Pericardium fibroblast (primary cell): ENCODE measurements at places on chromosomes 7 and 10. TPM values are rescaled to one million over a fixed set of nuclear protein-coding genes. Genes with fewer than 3 reads are reported as not detected.

Gene FGFR2
- total RNA-seq: 0.35 TPM in 1 of 2 replicates, not detected in the other

Gene CH25H
- total RNA-seq: 0.23 and 1.6 TPM in 2 replicates

Gene MMRN2
- 0.70 and 3.6 TPM in 2 replicates for total RNA-seq

Gene TFPI2
- total RNA-seq: 58.6 and 395 TPM in 2 replicates

Gene GLCCI1
- total RNA-seq: 1.4 and 2.2 TPM in 2 replicates

Gene HECTD2
- 5.4 and 7.1 TPM in 2 replicates for total RNA-seq

Gene TMEM139
- not detected in 2 replicates for total RNA-seq

Gene CADPS2
- 14.2 and 41.6 TPM in 2 replicates for total RNA-seq

Gene ATOH7
- not detected in 2 replicates for total RNA-seq

Gene CYP3A5
- 0.43 TPM in 1 of 2 replicates, not detected in the other for total RNA-seq

Gene CTNNA3
- total RNA-seq: not detected in 2 replicates

Gene ADGRA1
- total RNA-seq: 0.09 TPM in 1 of 2 replicates, not detected in the other

Gene ZNF853
- 2.9 and 3.3 TPM in 2 replicates for total RNA-seq

Gene RELN
- total RNA-seq: under 0.01 and 1.6 TPM in 2 replicates

Gene PILRA
- total RNA-seq: 2.2 and 5.6 TPM in 2 replicates

Gene ZPBP
- total RNA-seq: not detected in 2 replicates

Gene TSPAN15
- total RNA-seq: 0.82 and 4.0 TPM in 2 replicates
